ENCODE measurements at places on chromosomes 5 and 9.

- no peak for DNase-seq
These were observed 546.5 kb downstream of the ZNF608 start for GRCh38 chr5:124199893-124200292.

DNA sequence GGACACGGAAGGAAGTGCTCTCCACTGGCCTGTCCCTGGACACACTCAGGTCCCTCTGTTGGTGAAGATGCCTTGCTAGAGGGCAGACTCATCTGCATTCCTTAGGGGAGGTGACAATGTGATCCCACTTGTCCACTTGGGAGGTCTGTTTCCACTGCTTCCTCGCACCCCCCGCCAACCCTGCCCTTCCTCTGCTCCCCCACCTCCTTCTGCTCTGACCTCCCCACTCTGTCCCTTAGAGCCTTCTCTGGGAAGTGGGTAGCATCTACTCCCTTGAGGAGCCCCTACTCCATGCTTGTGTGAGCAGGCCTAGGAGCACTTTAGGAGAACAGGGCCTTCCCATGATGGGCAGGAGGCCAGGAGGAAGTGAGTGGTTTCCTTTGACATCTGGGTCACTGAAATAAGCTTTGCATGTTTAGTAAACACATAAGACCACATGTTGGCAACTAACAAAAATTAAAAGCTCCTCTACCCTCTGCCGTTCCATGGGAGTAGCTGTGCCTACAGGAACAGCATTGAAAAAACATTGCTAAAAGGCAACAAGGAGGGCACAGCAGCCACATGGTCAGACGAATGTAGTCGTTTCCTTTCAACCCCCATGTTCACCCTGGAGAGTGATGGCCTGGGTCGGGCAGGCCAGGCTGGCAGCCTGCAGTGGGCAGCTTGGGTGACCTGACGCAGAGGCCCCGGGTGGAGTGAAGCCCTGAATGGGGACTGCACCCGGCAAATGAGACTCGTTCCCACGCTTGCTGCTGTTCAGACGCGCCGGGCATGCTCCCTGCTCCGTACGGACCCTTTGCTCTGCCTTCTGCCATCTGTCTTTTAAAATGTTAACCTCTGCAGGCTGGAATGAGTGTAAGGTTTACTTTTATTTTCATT lies 634.0 kb downstream of the IRX1 start:
- DNase-seq, result no peak

GRCh38 chr5:138595180-138595795 lies 20.1 kb upstream of the HSPA9 start:
- no peak for DNase-seq

GRCh38 chr9:111458139-111459009 lies 25.8 kb downstream of the ECPAS start:
- DNase-seq, result no peak

GRCh38 chr5:162567644-162568043 lies 500.1 kb downstream of the GABRG2 start:
- no peak for DNase-seq

- DNase-seq, result no peak
These were observed 122.3 kb upstream of the IL12B start for GRCh38 chr5:159452480-159453167.

DNA sequence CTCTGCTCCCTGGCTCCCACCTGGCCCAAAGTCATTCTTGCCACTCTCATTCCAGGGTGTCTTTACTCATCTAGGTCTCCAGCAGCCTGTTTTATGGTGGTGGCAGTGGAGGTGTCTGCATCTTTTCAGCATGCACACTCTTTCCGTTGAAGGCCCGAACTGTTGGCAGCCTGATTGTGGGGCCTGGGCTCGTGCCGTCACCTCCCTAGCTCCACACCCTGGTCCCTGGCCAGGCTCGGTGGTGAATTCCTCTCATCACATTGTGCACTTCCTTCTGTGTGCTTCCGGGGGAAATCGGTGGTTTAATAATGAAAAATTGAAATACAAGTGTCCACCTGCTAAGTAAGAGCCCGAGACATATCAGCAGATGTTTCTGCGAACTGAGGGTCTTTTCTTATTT lies 214.3 kb downstream of the TRIO start:
- no peak for DNase-seq

- no peak for DNase-seq
These were observed 34.3 kb upstream of the FSD1L start for GRCh38 chr9:105413525-105413924.

- DNase-seq, result no peak
These were observed 518 bp downstream of the ZDHHC12 start for GRCh38 chr9:128723352-128723865.

GRCh38 chr5:40981420-40981819 lies 72.1 kb downstream of the C7 start:
- no peak for DNase-seq

- DNase-seq, result no peak
These were observed 286.0 kb upstream of the DAP start for GRCh38 chr5:11047030-11047429.

DNA sequence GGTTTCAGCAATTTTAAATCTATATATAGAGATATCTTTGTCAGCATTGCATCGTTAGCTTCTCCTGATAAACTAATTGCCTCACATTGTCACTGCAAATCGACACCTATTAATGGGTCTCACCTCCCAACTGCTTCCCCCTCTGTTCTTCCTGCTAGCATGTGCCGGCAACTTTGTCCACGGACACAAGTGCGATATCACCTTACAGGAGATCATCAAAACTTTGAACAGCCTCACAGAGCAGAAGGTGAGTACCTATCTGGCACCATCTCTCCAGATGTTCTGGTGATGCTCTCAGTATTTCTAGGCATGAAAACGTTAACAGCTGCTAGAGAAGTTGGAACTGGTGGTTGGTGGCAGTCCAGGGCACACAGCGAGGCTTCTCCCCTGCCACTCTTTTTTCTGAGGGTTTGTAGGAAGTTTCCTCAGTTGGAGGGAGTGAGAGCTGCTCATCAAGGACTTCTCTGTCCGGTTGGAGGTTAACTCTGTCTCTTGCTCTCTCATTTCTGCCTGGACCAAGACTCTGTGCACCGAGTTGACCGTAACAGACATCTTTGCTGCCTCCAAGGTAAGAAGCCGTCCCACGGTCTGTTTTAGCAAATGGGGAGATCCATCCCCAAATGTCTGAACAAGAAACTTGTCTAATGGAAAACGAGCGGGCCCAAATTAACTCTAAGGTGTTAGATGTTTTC lies at the start of gene IL4:
Gene IL4, plus strand, starts transcription at position 51 of the 692 bp plus-strand sequence. Its CDS starts 62 bp downstream, at position 113.
- DNase-seq, result no peak

DNA sequence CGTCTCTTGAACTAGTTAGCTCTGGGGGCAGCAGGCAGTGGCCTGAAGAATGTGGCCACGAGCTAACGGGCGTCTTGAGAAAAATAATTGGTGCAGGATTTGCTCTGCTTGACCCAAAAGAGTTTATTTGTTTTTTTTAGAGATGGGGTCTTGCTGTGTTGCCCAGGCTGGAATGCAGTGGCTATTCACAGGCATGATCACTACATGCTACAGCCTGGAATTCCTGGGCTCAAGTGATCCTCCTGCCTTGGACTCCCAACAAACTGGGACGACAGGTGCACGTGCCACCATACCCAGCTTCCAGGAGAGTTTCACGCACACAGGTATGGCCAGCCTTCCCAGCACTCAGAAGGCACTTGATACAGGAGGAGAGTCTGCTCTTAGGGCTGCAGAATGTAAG lies 203.8 kb downstream of the MLLT3 start:
- no peak for DNase-seq

DNA sequence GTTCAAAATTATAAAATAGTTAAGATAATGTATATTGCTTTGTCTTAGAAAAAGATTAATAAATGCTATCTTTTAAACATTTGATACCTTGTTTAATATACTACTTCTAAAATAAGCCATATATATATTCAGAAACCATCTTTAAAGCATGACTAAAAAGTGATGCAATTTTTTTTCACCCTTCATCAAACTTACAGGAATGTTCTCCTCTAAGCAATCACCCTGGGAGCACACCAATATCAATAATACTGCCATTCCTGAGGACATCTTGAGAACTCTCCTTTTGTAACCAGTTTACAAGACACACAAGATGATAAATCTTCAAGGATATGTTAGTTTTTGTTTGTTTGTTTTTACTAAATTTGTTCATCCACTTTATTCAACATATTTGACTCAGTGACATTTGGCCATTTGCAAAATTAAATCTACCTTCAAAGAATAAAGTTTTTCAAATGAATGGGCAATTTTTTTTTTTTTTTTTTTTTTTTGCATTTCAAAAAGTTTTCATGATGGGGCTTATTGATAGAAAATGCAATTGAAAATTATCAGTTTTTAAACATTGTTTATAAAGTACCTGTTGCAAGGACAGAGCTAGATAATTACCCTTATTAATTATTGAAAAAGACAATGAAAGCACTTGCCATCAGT lies 17.2 kb downstream of the FOXD1 start:
- DNase-seq, result no peak

DNA sequence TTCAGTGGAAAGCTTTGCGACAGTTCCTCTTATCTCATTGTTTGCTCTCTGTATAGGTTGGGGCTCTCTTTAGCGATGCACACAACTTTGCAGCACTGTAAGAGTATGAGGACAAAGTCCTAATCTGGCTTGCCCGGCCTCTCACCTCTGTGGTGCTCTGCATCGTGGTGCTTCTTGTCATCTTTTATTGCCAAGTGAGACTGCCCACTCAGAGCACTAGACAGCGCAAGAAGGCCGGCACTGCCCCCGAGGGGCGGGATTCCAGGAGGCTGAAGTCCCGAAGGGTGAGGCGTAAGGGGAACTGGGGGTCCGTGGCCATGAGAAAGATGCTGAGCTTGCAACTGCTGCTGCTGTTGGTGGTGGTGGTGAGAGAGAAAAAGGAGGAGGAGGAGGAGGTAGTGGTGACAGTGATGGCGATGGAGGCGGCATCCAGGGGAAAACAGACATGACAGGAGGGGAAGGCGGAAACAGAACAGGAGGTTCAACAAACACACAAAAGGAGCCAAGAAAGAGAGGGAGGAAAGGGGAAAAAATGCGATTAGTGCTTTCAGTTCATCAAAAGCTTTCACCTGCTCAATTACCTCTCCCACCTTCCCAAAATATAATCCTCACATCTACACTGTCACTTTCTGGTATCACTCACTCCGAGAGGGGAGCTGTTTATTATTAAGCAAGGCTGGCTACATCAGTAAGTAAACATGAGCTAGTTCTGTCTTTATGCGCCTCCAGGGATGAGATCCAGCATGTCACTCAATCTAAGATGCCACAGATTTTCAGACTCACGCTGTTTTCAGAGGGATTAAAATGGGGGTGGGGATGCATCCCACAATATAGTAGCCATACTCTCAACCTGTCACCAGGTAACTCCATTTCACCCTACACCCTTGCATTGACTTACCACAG lies 55.1 kb downstream of the TLE1 start:
- DNase-seq, result peak; percentile 31

DNA sequence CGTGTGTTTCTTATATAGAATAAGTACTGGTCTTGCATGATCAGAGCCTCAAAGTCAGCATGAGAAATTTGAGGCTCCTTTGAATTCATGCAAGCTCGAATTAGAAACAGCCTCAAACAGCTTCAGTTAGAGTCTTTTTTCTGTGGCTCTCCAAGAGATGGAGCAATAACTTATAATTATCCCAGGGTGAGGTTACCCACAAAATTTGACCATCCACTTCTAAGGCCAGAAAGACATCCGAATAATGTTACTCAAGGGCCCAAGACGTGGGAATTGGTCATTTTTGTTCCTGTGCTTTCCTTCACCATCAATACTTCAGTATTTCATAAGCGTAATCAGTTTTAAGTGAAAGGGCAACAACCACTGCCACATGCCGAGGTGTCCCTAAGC lies 89.7 kb downstream of the DAPK1 start:
- no peak for DNase-seq

GRCh38 chr9:27933210-27934025 lies 360.1 kb upstream of the C9orf72 start:
- DNase-seq, result no peak

GRCh38 chr5:95644351-95645042 lies 2.1 kb upstream of the RFESD start:
- peak; percentile 49 for DNase-seq

DNA sequence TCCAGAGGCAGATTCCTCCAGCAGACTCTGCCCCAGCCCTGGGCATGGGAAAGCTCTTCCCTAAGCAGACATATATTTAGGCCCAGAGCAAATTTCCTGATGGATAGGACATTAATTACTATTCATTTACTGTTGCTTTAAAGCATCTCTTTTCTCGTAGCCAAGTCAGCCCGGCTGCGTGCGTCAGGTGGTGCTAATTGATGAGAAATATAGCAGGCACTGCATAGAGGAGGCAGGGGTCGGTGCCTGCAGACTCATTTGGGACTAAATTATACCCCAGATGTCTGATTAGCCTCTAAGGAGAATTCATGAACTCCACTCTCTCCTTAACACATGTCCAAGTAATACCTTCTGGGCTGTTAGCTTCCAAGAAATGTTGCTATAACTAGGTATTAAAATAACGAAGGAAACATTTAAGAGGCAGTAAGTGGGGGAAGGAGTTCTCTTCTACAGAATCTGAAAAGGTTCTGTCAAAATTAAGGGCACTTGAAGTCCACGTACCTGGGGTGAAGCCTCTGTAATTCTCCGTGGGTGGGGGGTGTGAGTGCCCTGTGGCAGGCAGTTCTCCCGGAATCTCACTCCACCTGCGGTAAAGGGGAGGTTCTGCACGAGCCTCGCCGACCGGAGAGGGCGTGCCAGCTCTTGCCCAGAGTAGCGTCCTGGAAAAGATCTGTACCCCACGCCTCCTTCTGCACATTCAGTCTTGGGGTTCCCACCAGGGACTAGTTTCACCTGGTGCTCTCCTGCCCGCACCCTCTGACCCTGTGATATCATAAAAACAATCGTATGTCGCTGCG lies 115.9 kb upstream of the FCN2 start:
- DNase-seq, result no peak

DNA sequence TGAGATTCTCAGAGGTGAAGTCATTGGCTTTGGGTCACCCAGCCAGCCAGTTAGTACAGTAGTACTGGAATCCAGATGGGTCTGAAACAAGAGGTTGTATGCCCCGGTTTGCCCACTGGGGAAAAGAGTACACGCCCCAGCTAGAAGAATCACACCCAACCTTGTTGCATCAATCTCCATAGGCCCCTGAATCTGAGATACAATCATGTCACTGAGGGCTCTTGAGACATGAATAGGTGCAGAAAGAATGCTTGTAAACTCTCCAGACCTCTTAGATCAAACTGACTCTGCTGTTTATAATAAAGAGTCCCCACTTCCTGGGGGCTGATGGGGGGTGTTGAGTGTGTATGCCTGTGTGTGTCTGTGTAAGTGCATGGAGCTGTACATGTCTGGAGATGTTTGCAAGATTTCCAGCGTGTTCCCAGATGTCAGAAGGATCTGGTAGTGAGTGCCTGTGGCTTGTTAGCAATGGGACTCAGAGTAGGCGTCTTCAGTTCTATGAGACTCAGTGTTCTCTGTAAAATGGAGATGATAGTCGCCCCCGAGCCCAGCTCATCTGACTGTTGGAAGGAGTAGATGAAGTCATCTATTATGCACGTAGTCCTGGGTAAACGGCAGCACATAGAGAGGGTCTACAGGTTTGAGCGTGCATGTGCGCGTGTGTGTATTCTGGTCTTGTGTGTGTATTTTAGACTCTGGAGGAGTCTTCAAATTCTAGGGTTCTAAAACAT lies 48.2 kb downstream of the COL27A1 start:
- DNase-seq, result no peak

- DNase-seq, result no peak
These were observed 49.0 kb downstream of the NKD2 start for GRCh38 chr5:1057485-1058082.

Data from mucosa of gallbladder (tissue), 1 donor.